ENCODE measurements at places on chromosomes 3 and 15.

- no peak for DNase-seq
Observed at GRCh38 chr3:112761062-112761638, 85.5 kb downstream of the CD200R1L start.

GRCh38 chr3:64815195-64815631, 127.4 kb upstream of the ADAMTS9 start:
- DNase-seq, result no peak

- DNase-seq, result no peak
Observed at GRCh38 chr3:157225001-157225400, 65.1 kb upstream of the CCNL1 start.

GRCh38 chr3:67127254-67127653, 129.1 kb downstream of the KBTBD8 start:
- no peak for DNase-seq

DNA sequence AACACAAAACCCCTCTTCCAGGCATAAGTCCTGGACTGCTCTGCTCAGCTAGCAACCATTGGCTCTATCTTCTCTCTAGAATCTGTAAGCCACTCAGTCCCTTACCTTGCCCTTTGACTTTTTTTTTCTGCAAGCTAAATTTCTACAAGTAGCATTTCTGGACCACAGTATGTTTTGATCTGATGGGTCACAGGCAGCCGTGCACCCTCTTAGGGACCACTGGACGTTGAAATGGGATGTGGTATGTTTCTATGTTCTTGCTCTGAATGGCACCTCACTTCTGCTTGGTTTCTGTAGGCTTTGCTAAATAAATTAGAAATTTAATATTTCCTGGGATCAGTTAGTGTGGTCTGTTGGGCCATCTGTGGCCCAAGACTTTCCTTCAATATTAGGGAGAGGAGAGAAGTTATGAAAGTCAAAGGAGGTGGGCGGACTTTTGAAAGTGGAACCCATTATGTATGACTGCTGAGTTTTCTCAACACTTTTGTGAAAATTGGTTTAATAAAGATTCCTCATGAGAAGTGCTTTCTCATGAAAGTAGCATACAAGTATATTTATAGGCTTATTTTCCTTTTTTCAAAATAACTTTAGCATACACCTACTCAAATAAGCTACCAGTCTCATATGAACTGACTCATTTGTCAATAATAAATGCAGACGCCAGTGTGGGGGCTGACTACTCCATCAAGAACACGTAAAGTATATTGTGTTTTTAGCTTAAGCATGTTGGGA, 18.4 kb upstream of the TIPARP start:
- DNase-seq, result no peak

DNA sequence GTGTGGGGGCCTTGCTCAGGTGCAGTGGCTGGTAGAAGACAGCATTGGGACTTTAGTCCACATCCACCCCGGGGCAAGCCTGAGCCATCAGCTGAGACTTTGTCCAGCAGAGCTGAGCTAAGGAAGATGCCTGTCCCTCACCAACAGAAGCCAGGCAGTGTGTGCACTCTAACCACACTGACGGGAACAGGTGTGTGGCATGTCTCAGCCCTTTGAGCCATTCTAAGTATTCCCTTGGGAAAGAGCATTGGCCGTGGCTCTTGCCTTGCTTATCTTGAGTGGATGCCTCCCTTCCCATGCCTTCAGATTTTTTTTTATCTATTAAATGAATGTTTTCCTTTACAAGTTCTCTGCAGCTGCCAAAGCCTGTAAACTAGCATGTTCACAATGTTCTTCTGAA, 3.5 kb downstream of the GABRA5 start:
- DNase-seq, result no peak

DNA sequence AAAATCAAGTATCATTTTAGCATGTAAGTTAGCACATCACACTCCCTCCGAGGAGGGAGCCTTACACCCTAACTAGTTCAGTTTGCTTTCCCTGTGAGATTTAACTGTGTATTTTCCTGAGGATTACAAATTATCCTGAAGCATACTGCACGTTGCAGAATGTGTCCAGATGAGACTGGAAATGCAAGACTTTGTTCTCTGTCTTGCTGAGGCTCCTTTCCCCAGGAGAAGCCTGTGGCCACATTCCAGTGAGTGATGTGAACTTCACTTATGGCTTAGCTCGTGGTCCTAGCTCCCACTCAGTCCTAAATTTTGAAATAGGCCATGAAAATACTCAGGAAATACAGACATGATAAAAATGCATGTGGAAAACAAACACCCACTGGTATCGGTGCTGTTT, 23.7 kb downstream of the PDZRN3 start:
- DNase-seq, result no peak

- DNase-seq, result no peak
Observed at GRCh38 chr3:87977765-87978164, 81.0 kb downstream of the CGGBP1 start.

DNA sequence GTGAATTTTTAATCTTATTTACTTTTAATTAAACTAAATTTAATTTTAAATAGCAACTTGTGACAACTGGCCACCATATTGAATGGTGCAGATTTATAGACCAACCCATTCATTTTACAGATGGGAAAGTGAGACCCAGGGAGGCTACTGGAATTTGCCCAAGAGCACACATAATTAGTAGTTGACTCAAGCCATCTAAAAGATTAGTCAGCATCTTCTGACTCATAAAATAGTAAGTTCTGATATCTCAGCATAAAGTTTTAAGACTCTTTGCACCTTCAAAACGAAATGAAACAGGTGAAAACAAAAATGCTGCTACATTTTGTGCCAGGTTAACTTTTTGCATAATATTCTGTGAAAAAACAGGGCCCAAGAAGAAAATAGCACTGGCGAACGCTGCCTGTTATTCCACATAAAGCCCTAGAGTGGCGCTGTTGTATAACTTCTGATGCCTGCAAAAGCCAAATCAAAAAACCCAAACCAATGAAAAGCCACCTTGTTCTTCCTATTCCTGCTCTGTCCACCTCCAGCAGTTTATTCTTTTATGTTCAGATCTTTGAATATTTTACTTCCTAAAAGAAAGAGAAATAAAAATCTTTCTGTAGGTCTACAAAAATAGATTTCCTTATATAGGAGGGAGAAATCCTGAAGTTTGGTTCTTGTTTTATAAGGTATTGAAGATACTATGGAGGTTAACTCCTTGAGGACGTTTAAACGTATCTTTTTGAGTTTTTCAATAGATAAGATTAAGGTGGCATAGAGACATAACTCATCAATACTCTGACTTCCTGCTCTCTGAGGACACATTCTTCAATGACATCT, 62.8 kb downstream of the OTOL1 start:
- DNase-seq, result no peak

GRCh38 chr15:100694381-100695021, 92.1 kb downstream of the ASB7 start:
- DNase-seq, result no peak

DNA sequence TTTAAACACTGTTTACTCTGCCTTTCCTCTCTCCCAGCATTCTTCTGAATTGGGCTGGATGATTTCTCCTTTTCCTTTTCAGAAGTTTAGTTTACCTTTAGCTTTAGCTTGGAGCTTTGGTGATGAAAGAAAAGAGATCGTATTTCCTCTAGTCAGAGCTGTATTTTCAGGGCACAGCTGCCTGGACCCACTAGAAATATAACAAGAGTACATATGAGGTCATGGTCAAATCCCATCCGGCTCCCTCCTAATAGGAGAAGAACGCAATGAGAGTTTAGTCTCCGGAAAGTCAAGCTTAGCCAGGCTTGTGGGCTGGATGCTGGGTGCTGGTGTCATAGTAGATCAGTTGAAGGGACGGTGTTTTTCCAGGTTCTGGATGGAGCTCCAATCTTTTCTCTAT, 177.1 kb upstream of the PFN2 start:
- no peak for DNase-seq

GRCh38 chr3:169964176-169964575, 2.4 kb upstream of the SEC62 start:
- DNase-seq, result no peak

DNA sequence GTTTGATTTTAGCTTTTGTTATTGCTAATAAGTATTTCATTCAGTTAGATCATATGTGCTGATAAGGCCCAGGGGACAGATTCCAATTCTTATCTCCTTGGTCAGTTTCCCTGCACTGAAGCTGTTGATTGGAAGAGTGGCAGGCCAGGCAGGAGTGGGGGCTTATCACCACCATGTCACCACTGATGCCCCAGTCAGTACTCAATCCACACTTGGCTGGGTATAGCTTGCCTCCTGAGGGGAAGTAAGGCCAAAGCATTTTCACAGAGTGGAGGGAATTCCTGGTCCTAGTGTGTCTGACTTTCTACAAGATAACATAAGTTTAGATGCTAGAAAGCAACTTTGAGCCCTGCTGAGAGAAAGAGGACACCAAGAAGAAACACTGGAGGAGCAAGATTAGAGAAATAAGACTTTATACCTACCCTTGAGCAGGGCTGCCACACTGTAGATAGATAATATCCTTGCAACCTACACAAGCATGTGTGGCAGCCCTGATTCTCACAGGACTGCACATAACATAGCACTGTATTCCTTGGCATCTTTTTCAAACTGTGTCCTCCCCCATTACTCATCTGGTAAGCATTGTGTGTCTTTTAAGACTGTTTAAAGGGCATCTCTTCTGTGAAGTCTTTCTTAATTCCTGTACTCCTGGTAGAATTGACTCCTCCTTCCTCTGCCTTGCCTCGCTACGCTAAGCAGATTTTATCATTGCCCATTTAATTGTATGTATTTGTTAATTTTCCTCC, 24.3 kb downstream of the OXNAD1 start:
- DNase-seq, result no peak

- DNase-seq, result no peak
Observed at GRCh38 chr3:189148081-189148507, 23.7 kb upstream of the TPRG1 start.

DNA sequence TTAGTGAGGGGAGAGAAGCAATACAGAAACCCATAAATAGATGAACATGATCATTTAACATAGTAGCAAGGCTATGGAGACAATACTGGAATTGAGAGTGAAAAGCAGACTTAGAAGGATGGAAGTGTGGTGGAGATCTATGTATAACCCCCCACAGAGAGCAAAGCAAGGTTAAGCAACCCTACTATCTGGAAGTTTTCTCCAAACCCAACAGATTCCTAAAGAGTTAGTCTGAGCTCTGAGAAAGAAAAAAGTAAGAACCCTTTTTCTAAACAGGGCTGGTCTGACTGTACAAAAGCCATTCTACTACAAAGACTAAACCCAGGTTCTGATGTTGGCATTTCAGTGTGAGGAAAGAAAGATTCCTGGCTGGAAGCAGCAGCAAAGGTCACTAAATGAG, 153.2 kb downstream of the WNT5A start:
- DNase-seq, result no peak

- DNase-seq, result no peak
Observed at GRCh38 chr3:9938966-9939365, 5.3 kb downstream of the CRELD1 start.

- no peak for DNase-seq
Observed at GRCh38 chr15:69679623-69680228, 227.1 kb downstream of the RPLP1 start.

DNA sequence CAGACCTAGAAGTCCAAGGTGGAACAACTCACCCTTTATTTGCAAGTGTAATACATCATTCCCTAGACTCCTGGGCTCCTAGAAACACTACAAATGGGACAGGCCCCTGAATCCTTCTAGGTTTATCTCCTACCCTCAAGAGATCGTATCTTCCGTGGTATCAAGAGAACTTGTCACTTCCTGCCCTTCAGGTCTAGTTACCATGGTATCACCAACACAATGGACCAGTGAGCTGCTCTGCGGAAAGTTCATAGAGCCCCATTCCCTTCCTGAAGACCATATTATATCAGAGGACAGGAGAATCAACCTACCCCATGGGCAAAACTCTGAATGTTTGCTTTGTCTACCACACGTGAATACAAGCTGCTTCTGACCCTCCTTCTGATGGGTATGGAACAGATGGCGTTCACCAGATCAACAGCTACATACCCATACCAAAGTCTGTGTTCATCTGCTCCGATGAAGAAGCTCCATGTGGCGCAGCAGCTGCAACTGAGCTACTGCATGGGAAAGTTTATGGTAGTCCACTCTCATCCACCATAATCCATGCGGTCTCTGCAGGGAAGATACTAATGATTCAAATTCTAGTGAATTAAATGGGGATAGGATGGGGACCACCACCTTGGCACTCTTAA, 84.6 kb upstream of the KLF13 start:
- peak; percentile 12 for DNase-seq

DNA sequence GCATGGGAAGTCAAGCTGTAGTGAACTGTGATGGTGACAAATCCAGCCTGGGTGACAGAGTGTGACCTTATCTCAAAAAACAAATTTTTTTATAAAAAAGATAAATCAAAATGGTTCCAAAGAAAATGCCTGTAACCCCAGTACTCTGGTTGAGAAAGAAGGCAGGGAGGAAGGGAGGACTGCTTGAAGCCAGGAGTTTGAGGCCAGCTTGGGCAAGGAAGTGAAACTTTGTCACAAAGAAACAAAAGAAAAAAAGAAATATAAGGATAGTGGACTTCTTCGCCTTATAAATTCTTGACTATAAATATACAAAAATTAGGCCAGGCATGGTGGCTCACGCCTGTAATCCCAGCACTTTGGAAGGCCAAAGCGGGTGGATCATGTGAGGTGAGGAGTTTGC, 34.1 kb downstream of the SMARCC1 start:
- no peak for DNase-seq

- no peak for DNase-seq
Observed at GRCh38 chr3:149845570-149846244, 32.7 kb downstream of the RNF13 start.

- no peak for DNase-seq
Observed at GRCh38 chr3:105537371-105538080, 170.8 kb downstream of the ALCAM start.

- no peak for DNase-seq
Observed at GRCh38 chr15:51904931-51905330, 66.6 kb downstream of the LEO1 start.
